ENCODE measurements at places on chromosomes 7 and 10. TPM values are rescaled to one million over a fixed set of nuclear protein-coding genes. Genes with fewer than 3 reads are reported as not detected.

Gene PHKG1
- total RNA-seq, result 1.6 TPM

Gene COL28A1
- total RNA-seq, result 0.24 TPM

Gene C10orf95
- total RNA-seq, result 0.98 TPM

Gene TLX1
- not detected for total RNA-seq

Gene STEAP2
- total RNA-seq, result 1.8 TPM

Data from natural killer cell treated with Interleukin-12 subunit alpha and Interleukin-12 subunit beta and Interleukin-15 and Interleukin-18, amount 100 ng/mL, for 72 hours (primary cell).